NCI-H2171 treated with DMSO at 0.1 percent for 48 hours (cell line): ENCODE measurements at places on chromosomes 12 and 14.

GRCh38 chr14:68612049-68612448 is 180.8 kb downstream of the ZFP36L1 start:
- no peak for DNase-seq

GRCh38 chr14:66017927-66018326 is 468.2 kb upstream of the CCDC196 start:
- DNase-seq = peak; percentile 92

- peak; percentile 63 for DNase-seq
Measured at GRCh38 chr12:41661141-41661765, 473.1 kb downstream of the PDZRN4 start.

DNA sequence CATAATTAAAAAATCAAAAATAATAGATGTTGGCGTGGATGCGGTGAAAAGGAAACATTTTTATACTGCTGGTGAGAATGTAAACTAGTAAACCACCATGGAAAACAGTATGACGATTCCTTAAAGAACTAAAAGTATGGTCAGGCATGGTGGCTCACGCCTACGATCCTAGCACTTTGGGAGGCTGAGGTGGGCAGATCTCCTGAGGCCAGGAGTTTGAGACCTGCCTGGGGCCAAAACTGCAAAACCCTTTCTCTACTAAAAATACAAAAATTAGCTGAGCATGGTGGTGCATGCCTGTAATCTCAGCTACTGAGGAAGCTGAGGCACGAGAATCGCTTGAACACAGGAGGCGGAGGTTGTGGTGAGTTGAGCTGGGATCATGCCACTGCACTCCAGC is 195.7 kb upstream of the BMP4 start:
- no peak for DNase-seq

DNA sequence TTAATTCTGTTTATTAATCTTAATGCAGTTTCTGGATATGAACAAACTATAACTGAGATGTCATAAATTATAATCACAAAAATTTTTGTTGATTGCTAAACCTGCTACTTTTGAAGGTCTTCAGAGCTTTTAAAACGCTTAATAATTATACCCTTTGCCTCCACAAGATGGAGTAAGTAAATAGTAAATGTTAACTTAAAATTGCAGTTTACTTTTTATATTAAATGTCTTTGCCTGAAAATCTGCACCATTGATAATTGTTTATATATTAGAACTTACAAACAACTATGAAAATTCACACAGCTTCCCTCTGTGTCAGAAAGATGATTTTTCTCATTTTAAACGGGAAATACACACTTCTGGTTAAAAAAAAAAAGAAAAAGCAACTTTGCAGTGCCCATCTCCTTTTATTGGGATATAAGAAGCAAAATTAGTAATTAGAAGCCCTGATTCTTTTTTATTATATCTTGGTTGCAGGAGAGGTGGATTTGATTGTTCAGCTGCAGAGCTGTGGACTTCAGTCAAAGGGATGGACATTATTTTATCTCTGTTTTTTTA is 35.6 kb downstream of the SCFD1 start:
- DNase-seq = peak; percentile 7

- no peak for DNase-seq
Measured at GRCh38 chr12:111359231-111359913, 9.5 kb downstream of the PHETA1 start.

GRCh38 chr14:52412426-52412825 is 98.3 kb downstream of the PTGER2 start:
- DNase-seq = no peak

DNA sequence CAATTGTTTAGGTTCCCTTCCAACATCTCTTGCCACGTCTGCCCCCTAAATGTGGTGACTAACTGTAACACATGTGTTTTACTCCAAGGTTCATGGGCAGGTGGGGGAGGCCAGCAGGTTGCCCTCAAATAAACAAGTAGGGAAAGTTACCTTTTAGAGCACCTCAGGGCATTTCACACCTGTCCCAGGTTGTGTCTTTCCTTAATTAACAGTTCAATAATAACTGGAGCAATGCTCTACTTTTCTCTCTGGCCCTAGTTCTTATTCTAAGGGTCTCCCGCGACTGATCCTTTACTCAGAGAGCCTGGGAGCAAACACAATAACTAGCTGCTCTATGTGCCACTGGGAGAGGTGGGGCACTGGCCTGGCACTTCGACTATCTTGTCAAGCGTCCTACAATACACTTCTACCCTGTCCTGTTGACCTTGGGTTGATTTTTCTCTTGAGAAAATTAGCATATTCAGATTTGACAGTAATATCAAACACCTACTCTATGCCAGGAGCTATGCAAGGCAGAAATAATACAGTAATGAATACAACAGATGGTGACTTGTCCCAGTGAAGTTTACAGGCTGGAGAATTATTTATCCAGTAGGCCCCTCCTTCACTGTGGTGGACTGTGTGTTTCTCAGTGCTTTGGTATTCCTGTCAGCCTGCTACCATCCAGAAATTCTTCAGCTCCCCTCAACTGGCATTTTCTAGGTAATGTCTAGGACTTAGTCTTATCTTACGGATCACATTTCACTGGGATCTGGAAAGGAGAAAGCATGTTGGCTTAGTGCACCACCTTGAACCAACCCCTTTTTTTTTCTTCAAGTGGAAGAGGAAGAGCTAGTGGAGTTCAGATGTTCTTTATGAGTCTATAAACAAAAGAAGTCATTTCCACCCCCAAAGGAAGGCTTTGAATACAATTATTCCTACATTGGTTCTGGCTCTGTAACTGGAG is 202.6 kb downstream of the CRADD start:
- peak; percentile 74 for DNase-seq

- DNase-seq = no peak
Measured at GRCh38 chr12:9745199-9745598, 12.3 kb upstream of the CLECL1 start.

GRCh38 chr14:69238883-69239282 is 21.1 kb upstream of the GALNT16 start:
- no peak for DNase-seq

GRCh38 chr12:26769611-26770010 is 63.4 kb downstream of the ITPR2 start:
- DNase-seq = no peak

GRCh38 chr12:88723219-88723618 is 142.9 kb upstream of the KITLG start:
- no peak for DNase-seq

DNA sequence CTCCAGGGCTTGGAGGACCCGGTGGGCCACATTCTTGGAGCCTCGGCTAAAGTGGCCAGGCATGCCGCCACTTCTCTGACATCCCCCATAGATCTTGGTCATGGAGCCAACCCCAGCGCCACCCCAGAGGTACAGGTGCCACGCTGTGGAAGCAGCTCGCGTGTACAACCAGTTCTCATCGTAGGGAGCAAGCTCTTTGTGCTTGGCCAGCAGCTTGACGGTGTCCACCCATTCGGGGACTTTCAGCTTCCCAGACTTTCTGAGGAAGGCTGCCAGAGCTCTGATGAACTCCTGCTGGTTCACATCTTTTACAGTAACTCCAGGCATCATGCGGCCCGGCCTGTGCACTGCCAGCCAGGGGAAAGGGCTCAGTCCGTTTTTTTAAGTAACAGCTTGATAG is 29.3 kb upstream of the EAPP start:
- no peak for DNase-seq

DNA sequence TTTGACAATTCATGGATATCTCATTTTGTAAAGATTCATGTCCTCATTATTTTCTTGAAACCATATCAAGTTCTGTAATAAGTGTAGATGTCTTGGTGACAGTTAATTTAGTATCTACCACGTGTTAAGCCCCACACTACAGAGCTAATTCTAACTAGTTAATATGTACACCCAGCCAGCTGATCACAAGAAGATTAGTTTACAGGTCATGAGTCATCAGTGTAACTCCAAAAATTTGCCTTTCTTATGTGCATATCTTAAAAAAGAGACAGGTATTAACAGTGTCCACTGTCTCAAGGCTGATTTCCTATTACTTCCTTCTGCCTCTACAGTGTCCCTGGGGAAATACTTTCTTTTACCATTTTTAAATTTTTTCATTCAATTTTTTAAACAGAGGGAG is 13.3 kb upstream of the YBX3 start:
- no peak for DNase-seq

DNA sequence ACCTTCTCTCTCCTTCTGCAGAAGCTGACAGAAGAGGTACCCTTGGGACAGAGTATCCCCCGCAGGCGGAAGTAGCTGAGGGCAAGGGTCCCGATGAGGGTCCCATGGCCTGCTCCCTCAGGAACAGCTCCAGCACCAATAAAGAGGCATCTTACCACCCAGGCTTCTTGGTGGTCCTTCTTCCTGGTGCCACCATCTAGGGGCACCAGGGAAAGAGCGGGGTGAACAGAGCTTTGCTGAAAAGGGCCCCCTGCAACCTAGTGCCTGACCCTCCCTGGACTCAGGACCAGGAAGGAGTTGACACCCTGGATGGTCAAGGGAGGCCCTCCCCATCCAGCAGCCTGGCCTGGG is 591 bp upstream of the IRF9 start:
- DNase-seq = no peak

- no peak for DNase-seq
Measured at GRCh38 chr14:51070726-51071125, 24.2 kb downstream of the TRIM9 start.

- no peak for DNase-seq
Measured at GRCh38 chr14:53306911-53307310, 153.8 kb upstream of the DDHD1 start.

- no peak for DNase-seq
Measured at GRCh38 chr14:99330316-99331240, 58.6 kb upstream of the BCL11B start.
